ENCODE measurements at places on chromosomes 4 and X. TPM values are rescaled to one million over a fixed set of nuclear protein-coding genes. Genes with fewer than 3 reads are reported as not detected.

DNA sequence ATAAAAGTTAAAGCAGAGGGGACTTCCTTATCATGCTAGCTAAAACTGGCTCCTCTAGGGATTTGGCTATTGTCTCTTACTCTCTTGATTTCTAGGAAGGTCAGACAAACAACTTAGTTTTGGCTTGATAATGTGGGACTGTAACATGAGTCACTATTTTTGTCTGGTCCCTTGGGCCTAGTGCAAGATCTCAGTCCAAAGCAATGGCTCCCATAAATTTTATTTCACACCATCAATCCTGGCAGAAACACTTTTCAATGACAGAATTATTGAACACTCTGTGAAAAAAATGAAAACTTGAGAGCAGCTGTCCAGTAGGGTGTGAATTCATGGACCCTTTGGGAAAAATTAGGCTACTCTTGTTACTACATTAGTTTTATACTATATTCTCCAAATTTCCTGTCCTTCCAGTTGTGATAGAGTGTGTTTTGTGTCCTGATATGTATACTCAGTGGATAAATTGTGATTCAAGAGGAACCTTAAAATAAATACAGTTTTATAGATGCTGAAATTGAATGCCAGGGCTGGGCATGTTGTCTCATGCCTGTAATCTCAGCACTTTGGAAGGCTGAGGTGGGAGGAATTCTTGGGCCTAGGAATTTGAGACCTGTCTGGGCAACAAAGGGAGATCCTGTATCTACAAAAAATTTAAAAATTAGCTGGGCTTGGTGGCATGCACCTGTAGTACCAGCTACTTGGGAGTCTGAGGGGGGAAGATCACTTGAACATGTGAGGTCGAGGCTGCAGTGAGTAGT, 10.8 kb upstream of the SNCA start:
- no peaks in the 10 kb centered on the region for H3K4me1 ChIP-seq
- no peak for DNase-seq
- H3K27me3 ChIP-seq, result no peaks in the 10 kb centered on the region
- no peak overlapping the region for H3K4me3 ChIP-seq

- no peaks in the 10 kb centered on the region for H3K27me3 ChIP-seq
- no peaks in the 10 kb centered on the region for H3K36me3 ChIP-seq
- H3K4me1 ChIP-seq, result no peaks in the 10 kb centered on the region
- no peak for DNase-seq
- no peak overlapping the region for H3K4me3 ChIP-seq
- no peak overlapping the region for H3K27ac ChIP-seq
Observed at GRCh38 chr4:45693746-45694145, 430.1 kb downstream of the GABRG1 start.

DNA sequence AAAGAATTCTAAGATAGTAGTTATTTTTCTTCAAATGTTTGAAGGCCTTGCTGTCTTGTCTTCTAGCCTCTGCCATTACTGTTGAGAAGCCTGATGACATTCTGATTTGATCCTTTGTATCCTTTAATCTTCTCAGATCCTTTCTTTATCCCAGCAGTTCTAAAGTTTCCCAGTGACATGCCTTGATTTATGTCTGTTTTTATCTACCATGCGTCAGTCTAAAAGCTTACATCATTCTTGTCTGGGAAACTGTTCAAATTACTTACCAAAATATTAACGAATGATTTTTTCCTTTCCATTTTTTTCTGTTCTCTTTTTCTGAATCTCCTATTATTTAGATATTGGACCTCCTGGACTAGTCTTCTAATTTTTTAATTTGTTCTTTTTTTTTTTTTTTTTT, 78.3 kb upstream of the HELT start:
- no peak overlapping the region for H3K4me3 ChIP-seq
- no peaks in the 10 kb centered on the region for H3K4me1 ChIP-seq
- H3K27ac ChIP-seq, result no peak overlapping the region
- no peak for DNase-seq
- H3K36me3 ChIP-seq, result no peaks in the 10 kb centered on the region

GRCh38 chr4:36041340-36041739, 203.0 kb downstream of the ARAP2 start:
- DNase-seq, result no peak
- H3K27ac ChIP-seq, result no peak overlapping the region
- no peak overlapping the region for H3K4me3 ChIP-seq
- no peaks in the 10 kb centered on the region for H3K36me3 ChIP-seq
- H3K27me3 ChIP-seq, result no peaks in the 10 kb centered on the region
- H3K4me1 ChIP-seq, result no peaks in the 10 kb centered on the region

DNA sequence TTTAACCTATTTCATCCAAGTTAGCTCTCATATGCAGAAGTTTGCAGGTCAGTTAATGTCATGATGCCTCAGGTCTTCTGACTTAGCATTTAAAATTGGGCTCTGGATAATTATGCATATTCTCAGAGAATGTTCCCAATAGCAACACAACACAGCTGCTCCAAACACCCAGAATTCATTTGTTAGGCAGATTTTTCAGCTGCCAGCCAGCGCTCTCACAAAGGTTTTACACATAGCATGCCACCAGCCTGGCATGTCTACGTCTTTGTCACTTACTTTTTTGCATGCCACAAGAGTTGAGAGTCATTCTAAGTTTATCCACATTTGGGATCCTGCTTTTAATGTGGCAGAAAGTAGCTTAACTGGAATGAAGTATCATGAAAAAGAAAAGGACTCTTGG, 84.8 kb downstream of the LIMCH1 start:
- H3K27me3 ChIP-seq, result no peaks in the 10 kb centered on the region
- no peaks in the 10 kb centered on the region for H3K4me1 ChIP-seq
- no peak for DNase-seq

GRCh38 chrX:79065696-79066095, 78.8 kb upstream of the GPR174 start:
- no peaks in the 10 kb centered on the region for H3K4me1 ChIP-seq
- no peak overlapping the region for H3K27ac ChIP-seq
- H3K27me3 ChIP-seq, result no peaks in the 10 kb centered on the region
- H3K4me3 ChIP-seq, result no peak overlapping the region
- H3K36me3 ChIP-seq, result no peaks in the 10 kb centered on the region
- no peak for DNase-seq

DIPK2B gene
- 1.5 TPM for total RNA-seq

ATP2B3 gene
- total RNA-seq, result 0.24 TPM

Measured in colonic mucosa (tissue), 4 donors.